ENCODE measurements at places on chromosomes 6 and 20.

DNA sequence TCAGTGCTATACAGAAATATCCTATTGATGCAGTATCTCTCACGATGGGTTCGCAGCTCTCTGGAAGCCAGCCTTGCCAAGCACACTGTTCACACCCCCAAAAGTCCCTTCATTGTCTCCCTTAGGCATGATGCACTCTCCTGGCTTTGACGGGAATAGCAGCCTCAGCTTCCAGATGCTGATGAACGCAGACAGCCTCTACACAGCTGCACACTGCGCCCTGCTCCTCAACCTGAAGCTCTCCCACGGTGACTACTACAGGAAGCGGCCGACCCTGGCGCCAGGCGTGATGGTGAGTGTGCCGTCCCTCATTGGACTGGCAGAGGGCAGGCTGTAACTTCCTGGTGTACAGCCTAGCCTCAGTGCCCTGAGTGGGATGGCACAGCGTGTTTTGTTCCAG is 60.0 kb upstream of the PBOV1 start:
- DNase-seq: no peak

- DNase-seq: no peak
Observed at GRCh38 chr6:137046871-137047412, 2.2 kb upstream of the IL20RA start.

- no peak for DNase-seq
Observed at GRCh38 chr6:1626481-1626880, 16.8 kb downstream of the FOXC1 start.

DNA sequence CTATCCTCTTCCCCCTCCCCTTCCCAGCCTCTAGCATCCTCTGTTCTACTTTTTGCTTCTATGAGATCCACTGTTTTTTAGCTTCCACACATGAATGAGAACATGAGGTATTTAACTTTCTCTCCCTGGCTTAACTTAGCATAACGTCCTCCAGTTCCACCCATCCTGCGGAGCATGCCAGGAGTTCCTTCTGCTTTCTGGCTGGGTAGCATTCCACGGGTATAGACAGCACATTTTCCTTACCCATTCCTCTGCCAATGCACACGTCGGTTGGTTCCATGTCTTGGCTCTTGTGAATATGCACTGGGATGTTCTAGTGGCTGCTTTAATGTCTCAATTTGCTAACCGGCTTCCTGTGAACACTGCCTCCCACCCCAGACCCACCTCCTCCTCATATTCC is 13.2 kb upstream of the CCR6 start:
- DNase-seq: no peak
